ENCODE measurements at places on chromosomes 11 and 22. TPM values are rescaled to one million over a fixed set of nuclear protein-coding genes. Genes with fewer than 3 reads are reported as not detected.

KRTAP5-9 gene
- not detected for total RNA-seq

FKBP2 gene
- 76.7 TPM for total RNA-seq

POU2F3 gene
- total RNA-seq, result not detected

NCAM1 gene
- total RNA-seq, result not detected

CHRM4 gene
- total RNA-seq, result not detected

FAM83F gene
- total RNA-seq, result 46.1 TPM

MFNG gene
- 4.0 TPM for total RNA-seq

GPR83 gene
- 0.16 TPM for total RNA-seq

MYBPC3 gene
- not detected for total RNA-seq

Measured in hair follicular keratinocyte (primary cell).